ENCODE measurements at places on chromosomes 7 and 10.

DNA sequence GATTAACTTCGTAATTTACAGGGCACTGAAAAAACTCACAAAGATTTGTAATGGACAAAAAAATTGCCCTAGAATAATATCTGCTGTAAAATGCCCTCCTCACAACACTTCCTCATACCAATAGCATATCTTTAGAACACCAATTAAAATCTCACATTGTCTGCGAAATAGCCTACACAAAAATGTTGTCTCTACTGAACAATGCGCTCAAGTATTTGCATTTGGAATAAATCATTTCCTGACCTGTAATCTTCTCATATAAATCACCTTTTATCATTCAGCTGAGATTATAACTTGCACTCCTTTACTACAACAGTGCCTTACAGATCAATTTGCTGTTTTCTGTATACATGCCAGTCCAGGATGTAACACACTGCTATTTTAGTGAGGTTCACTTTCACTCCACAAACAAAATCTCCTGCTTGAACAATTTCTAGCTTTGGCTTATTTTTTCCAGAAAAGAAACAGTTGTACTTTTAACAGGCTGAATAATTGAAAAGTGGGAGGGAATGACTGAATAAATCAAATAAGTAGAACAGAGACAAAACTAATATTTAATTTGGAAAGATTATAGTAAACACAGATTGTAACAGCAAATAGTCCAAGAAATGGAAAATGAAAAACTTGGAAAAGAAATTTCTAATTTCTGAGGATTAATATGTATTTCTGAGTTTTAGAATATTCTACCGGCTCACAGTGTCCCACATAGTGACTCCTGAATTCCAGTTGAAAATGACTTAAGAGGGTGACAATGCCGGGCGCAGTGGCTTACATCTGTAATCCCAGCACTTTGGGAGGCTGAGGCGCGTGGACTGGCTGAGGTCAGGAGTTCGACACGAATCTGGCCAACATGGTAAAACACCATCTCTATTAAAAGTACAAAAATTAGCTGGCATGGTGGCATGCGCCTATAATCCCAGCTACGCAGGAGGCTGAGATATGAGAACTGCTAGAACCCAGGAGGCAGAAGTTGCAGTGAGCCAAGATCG is 30.6 kb downstream of the JMJD1C start:
- no peak for DNase-seq

DNA sequence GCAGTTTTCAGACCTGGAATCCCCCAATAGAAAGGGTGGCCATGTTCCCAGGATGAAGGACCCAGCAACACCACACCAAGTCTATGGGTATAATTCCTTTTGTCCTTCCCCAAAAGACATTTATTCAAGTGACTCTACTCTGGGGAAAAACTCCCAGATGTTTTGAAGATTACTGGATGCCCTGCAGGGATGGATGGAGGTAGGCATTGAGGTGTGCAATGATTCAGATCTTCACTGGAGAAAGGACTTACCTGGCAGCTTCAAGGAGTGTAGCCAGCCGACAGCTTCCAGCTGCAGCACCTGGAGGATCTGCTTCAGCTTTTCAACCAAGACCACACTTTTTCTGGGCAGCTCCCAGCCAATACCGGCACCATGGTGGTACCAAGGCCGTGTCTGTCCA is 172.0 kb downstream of the BAMBI start:
- no peak for DNase-seq

DNA sequence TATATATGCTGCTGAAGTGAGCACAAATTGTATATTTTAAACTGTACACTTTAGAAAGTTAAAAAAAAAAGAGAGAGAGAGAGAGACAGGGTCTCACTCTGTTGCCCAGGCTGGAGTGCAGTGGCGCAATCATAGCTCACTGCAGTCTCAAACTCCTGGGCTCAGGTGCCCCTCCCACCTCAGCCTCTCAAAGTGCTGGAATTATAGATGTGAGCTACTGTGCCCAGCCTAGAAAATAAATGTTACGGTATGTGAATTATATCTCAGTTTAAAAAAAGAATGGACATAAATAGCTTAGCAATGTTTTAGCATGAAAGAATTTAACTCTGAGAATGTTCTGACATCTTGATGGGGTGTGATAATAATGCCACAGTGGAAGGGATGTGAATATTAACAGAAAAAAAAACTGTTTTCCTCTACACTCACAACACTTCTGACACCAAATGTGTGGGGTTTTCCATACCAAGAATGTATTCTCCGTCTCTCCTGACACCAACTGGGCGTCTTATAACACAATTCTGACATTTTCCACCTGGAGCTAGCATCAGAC is 162.1 kb downstream of the PLCE1 start:
- DNase-seq = no peak

GRCh38 chr7:151689196-151689971 is 169.7 kb upstream of the RHEB start:
- DNase-seq = no peak

DNA sequence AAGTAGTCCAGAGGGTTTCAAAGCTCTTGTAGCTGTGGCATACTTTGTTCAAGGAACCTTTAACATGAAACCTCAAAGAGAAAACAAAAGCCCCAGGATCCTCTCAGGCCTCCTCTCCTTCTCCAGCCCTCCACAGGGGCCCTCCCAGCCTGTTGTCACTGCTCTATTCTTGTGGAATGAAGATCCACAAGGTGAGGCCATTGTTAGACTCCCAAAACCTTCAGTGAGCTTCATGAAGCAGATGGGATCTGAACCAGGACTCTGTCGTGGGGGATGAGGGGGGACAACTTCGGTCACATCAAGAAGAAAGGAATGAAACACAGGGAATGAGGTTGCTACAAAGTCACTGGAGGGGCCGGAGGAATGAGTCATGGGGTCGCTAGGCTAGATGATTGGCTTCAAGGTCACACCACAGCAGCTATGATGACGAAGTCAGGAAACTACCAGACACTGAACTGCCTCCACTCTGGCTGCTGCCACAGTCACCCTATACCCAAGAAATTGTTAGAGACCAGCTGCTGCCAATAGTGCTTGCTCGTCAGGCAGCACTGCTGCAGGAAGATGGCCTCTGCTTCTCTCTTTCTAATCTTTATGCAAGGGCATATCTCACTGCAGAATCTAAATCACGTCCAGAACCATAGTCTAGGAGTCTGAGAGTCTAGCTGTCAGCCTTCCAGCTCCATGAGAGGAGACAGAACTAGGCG is 208.8 kb downstream of the HIBADH start:
- no peak for DNase-seq

DNA sequence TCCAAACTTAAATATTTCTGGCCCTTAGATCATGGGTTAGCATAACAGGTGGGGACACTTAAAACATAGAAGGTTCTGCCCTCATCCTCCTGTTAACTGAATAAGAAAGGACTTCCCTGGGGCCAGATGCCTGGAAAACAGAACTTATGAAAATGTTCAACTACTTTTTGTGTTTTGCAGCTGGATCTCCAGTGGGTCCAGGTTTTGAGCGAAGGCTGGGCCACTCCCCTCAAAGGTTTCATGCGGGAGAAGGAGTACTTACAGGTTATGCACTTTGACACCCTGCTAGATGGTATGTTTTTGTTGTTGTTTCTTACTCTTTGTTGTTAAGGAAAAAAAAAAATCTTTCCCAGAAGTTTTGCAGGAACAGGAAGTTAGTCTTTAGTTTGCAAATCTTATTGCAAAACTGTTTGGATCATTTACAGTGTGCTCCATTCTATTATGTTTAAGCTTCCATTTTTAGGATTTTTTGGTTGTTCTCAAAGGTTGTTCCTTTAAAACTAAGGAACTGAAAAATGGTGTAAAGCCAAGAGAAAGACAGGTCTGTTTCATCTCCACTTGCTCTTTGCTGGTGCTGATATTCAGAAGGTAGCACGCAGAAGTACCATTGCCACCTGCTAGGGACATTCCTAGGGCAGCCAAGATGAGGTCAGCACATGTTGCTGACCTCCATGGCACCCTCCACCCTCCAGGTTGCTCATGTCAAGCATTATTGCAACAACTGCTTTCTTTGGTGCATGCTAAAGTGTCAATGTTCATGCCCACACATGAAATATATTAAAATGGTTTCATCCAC is 56.1 kb downstream of the PAPSS2 start:
- DNase-seq = no peak

- no peak for DNase-seq
These were observed 207.1 kb downstream of the TRIL start for GRCh38 chr7:28750981-28751380.

GRCh38 chr10:67819768-67820204 is 18.2 kb downstream of the DNAJC12 start:
- no peak for DNase-seq

DNA sequence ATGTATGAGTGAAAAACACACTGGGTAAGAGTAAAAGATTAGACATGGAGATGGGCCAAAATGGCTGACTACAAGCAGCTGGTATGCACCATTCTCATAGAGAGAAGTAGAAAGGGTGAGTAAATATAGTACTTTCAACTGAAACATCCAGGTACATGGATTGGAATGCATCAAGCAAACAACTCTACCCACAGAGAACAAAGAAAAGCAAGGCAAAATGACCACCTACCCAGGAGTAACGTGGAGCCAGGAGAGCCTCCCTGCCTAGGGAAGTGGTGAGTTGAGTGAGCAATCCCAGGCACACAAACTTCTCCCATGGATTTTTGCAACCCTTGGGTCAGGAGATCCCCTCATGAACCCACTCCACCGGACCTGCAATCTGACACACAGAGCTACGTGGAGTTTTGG is 212.8 kb downstream of the PTN start:
- no peak for DNase-seq

DNA sequence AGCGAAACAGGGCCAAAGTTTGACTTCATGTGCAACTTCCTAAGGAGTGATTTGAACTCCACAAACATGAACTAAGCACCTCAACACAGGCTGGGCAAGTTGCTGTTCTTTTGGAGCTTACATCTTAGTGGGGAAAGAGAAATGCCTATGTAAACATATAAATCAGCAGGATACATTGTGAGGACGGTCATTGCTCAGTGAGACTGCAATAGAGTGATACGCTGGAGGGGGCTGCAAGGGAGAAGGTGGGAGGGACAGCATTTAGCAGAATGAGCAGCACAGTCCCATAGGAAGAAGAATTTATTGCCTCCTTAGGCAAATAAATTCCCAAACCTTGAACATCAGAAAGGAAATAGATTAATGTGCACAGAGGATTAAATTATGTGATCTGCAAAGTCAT is 90.0 kb downstream of the EGFR start:
- DNase-seq = no peak

DNA sequence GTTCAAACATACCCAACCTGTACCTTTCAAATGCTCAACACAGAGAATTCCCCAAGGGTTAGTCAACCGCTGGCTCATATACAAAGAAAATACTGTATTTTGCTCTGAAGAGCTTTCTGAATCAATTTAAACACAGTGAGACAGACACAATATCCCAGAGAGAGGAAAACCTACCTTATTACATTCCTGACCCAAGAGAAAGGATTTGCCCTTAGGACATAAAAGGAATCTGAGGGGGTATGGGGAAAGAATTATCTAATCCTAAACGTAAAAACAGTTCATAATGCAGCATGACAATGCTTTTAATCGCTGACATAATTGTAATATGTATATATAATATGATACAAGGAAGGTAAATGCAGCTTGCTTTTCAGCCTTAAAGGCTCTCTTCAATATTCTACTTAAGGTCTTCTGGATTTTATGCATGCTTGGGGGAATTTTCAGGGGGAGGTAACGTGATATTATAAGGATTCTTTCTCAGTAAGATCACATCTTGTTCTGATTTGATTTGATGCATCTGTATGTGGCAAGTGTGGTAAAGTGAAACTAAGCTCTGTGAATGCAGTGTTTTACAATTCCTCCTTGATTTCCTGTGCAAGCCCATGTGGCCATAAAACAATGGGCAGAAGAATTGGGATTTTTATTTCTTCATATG is 240.5 kb downstream of the GLI3 start:
- no peak for DNase-seq

- DNase-seq = no peak
These were observed 63.3 kb downstream of the MRC1 start for GRCh38 chr10:17872191-17873091.

GRCh38 chr10:62817766-62818425 is 1.7 kb upstream of the EGR2 start:
- DNase-seq = no peak

DNA sequence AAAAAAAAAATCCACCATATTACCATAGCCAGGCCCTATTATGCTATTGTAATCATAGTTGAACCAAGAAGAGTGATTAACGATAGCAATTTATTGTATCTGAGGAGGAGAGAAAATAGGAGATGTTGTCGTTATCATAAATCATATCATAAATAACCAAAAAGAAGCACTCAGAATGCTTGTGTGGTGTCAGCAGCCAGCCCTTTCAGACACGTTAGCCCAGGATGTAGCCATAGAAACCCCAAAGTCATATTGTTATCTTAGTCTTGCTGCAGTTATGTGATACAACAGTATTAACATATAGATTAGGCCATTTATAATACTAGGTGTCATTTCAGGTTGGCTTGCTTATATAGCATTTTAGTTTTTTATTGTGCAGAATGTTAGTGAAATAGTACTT is 102.2 kb upstream of the GATA3 start:
- no peak for DNase-seq

DNA sequence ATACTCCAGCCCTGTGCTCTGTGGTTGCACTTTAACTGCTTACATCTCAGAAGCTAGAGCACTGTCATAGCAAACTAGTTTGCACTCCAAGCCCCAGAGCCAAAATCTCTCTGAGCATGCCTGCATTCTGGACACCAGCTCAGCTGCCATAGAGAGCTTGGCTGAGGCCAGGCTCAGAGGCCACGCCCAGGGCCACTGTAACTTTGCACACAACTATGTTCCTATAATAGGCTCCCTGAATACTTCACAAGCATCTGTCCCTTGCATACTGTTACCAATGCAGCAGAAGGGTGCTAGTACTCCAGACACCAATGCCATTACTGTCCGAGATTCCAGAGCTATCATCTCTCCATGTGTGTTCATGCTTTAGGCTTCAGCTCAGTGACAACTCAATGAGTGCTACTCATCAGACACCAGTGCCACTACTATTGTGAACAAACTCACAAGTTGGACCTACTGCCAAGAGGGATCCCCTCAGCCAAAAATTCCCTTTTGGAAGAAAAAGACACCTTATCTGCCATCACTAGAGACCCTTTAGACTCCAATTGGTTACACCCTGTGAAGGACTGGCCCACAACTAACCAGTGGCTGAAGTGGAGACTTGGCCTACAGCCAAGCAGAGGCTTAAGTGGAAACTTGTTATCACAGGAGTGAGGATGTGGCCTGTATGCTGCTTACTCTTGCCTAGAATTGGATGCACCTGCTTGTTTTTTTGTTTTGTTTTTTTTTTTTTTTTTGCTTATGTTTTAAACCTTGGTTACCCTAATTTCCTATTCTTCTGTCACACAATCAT is 211.6 kb upstream of the MAGI2 start:
- no peak for DNase-seq

- DNase-seq = no peak
These were observed at the start of gene ANKRD1 for GRCh38 chr10:90920986-90921666. Gene ANKRD1, minus strand, starts transcription at chr10:90921087. Its CDS starts 60 bp downstream, at chr10:90921027.
